Activated CD8-positive, alpha-beta memory T cell treated with anti-CD3 and anti-CD28 coated beads, Interleukin-2, amount 10 ng/mL, durations not matched to agents 7 days and 5 days (primary cell): ENCODE measurements at places on chromosomes 6 and 20.

DNA sequence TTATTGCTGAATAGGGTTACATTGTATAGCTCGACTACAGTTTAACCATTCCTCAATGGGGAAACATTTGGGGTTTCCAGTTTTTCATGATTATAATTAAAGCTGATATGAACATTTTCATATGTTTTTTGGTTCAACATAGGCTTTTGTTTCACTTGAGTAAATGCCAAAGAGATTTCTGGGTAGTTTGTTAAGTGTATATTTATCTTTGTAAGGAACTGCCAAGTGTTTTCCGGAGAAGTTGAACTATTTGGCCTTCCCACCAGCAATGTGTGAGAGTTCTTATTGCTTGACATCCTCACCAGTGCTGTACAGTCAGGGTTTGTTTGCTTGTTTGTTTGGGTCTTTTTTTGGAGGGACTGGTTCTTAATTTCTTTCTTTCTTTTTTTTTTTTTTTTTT lies 83.7 kb upstream of the RALY start:
- no peak for DNase-seq

DNA sequence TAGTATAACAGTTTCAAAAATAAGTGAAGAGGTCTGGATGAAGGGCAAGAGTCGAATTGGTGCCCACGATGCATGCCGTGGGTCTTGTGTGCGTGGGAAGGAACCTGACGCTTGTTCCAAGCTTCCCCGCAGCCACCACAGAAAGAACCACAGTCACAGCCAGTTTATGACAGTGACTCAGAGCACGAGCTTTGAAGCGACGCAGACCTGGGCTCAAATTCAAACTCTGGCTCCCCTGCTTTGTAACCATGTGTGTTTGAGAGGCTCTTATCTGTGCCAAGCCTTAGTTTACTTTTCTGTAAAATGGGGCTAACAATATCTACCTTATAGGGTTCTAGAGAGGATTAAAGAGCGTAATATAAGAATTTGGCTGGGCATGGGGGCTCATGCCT lies 65.5 kb downstream of the SYNJ2 start:
- DNase-seq = peak; percentile 91

DNA sequence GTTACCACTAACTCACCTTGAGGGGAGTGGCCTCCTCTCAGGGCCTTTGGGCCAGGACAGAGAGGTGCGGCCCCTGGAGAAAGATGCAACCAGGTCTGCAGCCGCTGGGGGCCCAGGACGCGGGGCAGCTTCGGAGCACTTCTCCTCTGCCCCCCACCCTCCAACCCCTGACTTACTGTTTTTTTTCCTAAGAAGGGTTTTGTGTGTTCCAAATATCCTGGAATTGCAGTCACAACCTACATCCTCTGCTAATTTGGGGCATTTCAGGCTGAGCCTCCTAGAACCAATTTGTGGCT lies 1.7 kb downstream of the LINC00237 start:
- DNase-seq = no peak

GRCh38 chr6:137097057-137097456 lies 52.3 kb upstream of the IL20RA start:
- no peak for DNase-seq

GRCh38 chr6:35179901-35180535 lies 33.7 kb upstream of the SCUBE3 start:
- DNase-seq = no peak

- DNase-seq = no peak
Observed at GRCh38 chr20:54525916-54526590, 50.7 kb downstream of the DOK5 start.

GRCh38 chr6:75818098-75818855 lies 69.2 kb downstream of the MYO6 start:
- DNase-seq = no peak

DNA sequence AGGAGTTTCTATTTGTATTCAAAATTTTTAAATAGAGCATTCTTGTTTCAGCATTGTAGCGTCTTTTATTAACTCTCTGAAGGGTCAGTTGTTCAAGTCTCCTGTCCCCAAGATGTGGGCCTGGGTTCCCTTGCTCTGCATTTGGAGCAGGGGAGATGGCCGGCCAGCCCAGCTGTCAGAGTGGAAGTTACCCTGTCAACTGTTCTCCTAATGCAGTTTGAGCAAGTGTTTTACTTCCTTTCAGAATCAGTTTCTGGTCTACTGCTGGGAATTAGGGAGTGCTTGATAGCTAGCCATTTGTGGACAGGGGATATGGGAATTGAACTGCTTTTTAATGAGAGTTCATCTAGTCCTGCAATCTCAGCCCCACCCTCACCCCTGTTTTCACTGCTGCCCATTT lies 116.6 kb downstream of the QKI start:
- no peak for DNase-seq

GRCh38 chr6:159727717-159728445 lies 575 bp downstream of the WTAP start:
- DNase-seq = peak; percentile 74
